ENCODE measurements at places on chromosomes 16 and 17. TPM values are rescaled to one million over a fixed set of nuclear protein-coding genes. Genes with fewer than 3 reads are reported as not detected.
A peak's percentile ranks its signal among the peaks of the same experiment; 100 is the strongest.

- DNase-seq: no peak
These were observed 39.3 kb downstream of the MSI2 start for GRCh38 chr17:57295526-57296023.

DNA sequence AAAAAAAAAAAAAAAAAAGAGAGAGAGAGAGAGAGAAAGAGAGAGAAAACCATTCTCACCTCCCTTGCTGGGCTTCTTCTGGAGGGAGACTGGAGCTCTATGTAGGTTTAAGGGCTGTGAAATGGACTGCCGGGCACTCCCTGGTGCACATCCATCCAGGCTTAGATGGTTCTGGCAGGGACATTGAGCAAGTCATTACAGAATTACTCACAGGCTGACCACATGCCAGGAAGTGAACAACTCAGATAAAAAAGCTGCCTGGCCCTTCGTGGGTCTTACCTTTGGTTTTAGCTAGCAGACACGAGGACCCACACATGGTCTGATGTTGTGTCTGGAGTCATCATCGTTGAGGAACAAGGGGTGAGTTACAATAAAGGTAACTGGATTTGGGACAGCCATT lies 847.4 kb upstream of the EEF2KMT start:
- DNase-seq: no peak

DNA sequence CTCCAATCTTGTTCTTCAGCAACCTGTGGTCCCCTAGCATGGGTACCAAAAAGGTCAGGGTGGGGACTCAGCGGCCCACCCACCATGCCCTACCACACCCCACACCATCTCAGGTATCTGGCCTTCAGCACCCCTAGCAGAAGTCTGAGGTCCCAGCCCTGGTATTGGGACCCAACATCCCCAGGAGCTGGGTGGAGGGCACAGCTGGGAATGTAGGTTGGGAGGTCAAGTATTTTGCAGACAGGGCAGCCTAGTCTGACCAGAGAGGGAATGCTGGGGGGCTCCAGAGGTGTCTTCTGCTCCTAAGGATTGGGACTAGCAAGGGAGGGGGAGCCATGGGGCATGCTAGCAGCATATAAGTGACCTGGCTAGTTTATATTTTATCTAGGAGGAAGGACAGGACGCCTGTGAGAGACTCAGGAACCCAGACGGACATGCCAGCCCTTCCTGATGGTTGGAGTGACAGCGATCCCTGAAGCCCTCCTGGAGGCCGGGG lies 822 bp upstream of the ADAM11 start:
- DNase-seq: no peak

DNA sequence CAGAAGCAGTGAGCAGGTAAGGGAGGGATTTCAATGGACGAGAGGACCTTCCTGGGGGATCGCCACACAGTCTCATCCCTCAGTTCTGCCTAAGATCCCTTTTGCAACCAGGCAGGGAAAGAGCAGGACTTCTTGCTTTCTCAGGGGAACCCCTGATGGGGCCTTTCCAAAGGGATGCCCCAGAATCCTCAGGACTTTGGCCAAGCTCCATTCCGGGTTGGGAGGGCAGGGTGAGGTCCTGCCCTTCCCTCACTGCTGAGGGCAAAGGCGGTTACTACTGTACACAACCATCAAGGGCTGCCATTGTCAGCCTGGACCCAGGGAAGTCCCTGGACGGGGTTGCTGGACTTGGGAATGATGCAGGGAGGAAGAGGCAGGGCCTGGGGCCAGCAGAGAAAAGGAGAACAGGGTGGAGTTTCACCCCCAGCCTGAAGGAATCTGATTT lies 9.7 kb downstream of the PRR29 start:
- DNase-seq: no peak

DNA sequence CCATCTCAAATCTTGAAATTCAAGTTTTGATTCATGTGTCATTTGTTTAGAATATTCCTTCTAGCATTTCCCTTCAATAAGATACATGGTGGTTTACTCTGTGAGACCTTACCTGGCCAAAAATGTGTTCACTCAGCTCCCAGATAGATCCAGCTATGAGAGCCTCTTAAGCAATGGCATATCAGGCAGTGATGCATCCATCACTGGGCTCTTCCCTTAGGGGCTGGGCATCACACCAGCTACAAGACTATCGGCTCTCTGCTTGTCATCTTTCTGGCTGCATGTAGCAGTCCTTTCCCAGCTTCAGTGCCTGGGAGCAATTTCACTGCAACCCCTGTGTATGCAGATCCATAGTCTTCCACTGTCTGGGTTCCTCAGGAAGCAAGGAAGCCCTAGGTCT lies 40.6 kb downstream of the GOSR1 start:
- DNase-seq: no peak

GRCh38 chr17:69448431-69449102 lies 34.1 kb downstream of the MAP2K6 start:
- DNase-seq: peak; percentile 70

DNA sequence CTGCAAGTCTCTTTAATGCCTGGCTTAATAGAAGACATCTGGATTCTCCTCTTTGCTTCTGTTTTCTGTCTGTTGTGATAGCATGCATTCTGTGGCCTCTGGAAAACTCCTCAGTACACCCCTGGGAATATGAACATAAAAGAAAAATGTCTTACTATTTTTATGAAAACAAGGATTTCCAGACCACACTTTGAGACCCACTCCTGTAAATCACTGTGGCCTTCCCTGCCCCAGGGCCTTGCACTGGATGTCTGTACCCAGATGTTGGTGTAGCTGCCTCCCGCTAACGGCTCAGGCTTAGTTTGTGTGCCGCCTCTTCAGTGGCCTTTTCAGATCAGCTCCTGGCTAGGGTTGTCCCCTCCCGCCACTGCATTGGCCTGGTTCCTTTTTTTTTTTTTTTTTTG lies 126.6 kb downstream of the SOCS1 start:
- DNase-seq: no peak

DNA sequence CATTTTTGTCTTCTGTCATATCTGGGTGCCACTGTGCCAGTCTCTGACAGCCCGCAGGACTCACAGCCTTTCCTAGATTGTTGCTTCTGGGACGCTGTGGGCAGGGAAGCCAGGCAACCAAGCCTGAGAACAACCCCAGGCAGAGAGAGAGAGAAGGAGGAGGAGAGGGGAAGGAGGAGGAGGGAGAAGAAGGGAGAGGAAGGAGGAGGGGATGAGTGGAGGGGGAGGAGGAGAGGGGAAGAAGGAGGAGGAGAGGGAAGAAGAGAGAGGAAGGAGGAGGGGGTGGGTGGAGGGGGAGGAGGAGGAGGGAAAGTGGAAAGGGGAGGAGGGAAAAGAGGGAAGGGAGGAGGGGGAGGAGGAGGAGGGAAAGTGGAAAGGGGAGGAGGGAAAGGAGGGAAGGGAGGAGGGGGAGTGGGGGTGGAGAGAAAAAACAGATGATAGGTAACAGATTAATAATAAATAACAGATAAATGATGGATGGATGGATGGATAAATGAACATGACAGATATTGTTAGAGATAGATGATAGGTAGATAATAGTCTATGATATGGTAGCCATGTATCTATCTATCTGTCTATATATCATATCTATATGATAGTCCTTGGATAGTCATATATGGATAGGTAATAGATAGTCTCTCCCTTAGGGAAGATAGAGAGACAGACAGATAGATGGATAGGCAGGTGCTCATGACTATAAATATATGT lies 29.3 kb downstream of the CLEC19A start:
- no peak for DNase-seq

- no peak for DNase-seq
These were observed 382.3 kb upstream of the EEF2KMT start for GRCh38 chr16:5479926-5480325.

Gene VWA3A
- total RNA-seq: 1.3 TPM

Gene CYB5D1
- 24.2 TPM for total RNA-seq

Gene NT5M
- 8.5 TPM for total RNA-seq

Gene BANP
- total RNA-seq: 12.6 TPM

Gene HSPB9
- 0.11 TPM for total RNA-seq

Gene LRRC46
- total RNA-seq: 0.19 TPM
